Activated T-helper 2 cell treated with anti-CD3 and anti-CD28 coated beads, Interferon-gamma antibody, Interleukin-2, Interleukin-4, amounts not matched to agents 10 μg/mL and 5 μg/mL and 100 μg/mL, durations not matched to agents 14 hours and 24 hours and 36 hours (primary cell): ENCODE measurements at places on chromosomes 12 and 14.

DNA sequence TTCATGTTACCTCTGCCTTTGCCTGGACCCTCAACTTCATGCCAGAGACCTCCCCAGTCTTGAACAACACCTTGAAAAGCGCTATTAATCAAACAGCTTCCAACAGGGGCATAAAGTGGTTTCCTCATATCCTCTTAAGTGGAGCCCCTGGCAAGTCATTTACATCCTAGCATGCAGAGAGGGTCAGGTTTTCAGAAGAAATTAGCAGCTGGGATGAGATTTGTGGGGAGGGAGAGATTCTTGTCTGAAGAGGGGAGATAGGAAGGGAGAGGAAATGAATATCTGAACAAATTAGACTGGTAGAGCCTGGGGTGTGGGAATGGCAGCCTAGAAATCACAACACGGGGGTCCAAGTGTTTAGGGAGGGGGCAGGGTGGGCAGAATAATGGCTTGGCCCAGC is 45.6 kb downstream of the CALM1 start:
- no peak for DNase-seq

GRCh38 chr14:96762650-96763049 is 34.5 kb upstream of the VRK1 start:
- no peak for DNase-seq

- no peak for DNase-seq
Measured at GRCh38 chr12:18139254-18139653, 49.3 kb upstream of the RERGL start.

DNA sequence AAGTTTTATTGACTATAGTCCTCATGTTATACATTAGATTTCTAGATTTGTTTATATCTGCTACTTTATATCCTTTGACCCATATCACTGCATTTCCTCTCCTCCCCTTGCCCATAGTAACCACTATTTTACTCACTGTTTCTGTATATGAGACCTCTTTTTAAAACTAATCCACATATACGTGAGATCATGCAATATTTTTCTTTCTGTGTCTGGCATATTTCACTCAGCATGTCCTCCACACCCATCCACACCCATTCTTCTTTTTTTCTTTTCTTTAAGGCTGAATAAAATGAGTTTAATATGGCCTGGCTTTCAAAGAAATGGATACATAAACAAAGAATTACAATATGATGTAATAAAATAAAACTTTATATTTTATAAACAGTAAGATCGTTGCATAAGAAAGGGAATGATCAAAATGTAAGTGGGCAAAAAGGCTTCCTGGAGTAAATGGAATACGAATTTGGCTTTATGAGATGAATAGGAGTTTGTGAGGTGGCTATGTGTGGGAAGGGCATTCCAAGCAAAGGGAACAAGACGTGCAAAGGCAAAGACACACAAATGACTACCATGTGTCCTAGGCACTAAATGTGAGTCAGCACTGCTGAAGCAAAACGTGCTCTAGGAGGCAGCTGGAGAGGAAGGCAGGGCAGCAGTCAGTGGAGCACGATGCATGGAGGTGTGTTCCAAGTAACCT is 53.2 kb upstream of the HIF1A start:
- no peak for DNase-seq

- no peak for DNase-seq
Measured at GRCh38 chr12:120977531-120978295, 630 bp upstream of the HNF1A start.

- no peak for DNase-seq
Measured at GRCh38 chr12:31322801-31323207, 3.1 kb downstream of the SINHCAF start.

GRCh38 chr12:122064780-122065588 is 13.6 kb upstream of the MLXIP start:
- DNase-seq: no peak

GRCh38 chr14:41409806-41410205 is 196.9 kb upstream of the LRFN5 start:
- DNase-seq: no peak

- no peak for DNase-seq
Measured at GRCh38 chr12:51884676-51885229, 3.1 kb upstream of the ANKRD33 start.

DNA sequence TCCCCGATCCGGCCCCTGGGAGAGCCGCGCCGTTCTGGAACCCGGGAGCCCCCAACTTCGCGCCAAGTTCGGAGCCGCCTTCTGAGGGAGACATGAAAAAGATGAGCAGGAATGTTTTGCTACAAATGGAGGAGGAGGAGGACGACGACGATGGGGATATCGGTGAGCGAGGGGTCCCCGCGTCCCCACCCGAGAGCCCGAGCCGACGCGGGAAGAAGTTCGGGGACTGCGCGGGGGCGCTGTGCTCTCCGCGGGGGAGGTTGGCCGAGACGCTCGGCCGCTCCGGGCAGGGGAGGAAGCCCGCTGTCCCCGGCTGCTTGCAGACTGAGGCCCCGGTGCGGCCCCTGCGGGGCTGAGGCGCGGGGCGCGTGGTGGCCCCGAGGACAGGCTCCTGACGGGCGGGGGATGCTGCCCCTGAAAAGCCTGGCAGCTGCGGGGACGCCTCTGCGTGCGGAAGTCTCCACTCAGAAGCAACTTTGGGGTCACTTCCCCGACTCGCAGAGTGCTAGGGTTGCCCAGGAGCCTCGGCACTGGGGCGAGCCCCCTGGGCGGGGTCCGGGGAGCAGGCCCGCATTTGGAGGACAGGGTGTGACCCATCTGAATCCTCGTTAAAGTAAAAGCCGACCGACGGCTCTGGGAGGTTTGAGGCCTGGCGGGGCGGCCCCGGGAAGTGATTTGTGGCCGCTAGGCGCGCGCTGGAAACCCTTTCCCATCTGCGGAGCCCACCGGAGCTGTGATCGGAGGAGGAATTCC is 511 bp downstream of the ANO6 start:
- peak; percentile 45 for DNase-seq

GRCh38 chr14:39232554-39233415 is 930 bp upstream of the MIA2 start:
- DNase-seq: no peak

- DNase-seq: no peak
Measured at GRCh38 chr14:57066463-57066862, 202.2 kb downstream of the EXOC5 start.

DNA sequence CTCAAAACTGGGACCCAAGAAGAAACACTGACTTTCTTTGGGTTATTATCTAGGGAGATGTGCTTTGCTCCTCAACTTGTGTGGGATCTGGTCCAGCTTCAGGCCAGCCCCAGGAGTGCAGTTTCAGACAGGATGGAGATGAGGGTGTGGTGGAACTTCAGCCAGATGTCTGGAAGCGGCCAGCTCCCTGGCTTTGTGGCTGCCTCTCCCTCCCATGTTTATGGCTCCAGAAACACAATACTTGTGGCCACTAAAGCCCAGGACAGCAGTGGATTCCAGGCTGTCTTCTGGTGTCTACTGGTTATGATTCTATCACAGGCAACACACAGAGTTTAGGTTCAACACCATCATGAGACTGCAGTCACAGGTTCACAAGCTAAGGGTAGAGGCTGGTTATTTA is 44.2 kb upstream of the EMP1 start:
- DNase-seq: no peak

DNA sequence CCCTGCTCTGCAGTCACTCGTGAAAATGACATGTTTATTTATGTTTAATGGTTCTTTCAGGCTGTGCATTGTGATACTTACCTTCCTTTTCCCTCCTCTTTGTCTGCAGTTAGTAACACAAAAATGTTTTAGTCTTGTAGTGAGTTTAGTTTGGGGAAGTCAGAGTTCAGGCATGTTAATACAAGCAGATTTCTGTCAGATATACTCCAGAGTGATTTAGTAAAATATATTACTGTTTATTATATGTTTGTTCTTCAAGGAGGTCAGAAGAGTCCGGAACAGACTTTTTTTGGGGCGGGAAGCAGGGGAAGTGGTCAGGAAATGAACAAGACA is 28.7 kb downstream of the MSRB3 start:
- no peak for DNase-seq

GRCh38 chr12:44017216-44017615 is 181.3 kb downstream of the TMEM117 start:
- DNase-seq: no peak

- no peak for DNase-seq
Measured at GRCh38 chr12:54421879-54422250, 2.8 kb upstream of the ITGA5 start.

- no peak for DNase-seq
Measured at GRCh38 chr14:101887219-101887618, 77.2 kb upstream of the DYNC1H1 start.

DNA sequence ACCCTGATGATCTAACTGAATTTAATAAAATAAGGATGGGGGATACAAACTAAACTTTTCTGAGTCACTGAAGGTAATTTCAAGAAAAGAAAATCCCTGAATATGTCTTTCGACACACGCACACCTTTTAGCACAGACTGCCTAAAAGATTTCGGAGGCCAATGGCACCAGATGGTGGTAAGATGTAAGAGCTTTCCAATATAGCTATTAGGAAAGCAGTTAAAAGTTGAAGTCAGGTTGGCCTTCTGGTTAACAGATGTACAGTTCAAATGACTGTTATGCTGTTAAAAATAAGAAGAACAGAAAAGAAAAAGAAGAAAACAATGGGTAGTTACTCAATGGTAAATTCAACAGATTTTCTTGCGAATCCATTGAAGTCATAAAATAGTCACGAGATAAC is 80.7 kb upstream of the KRR1 start:
- DNase-seq: no peak

GRCh38 chr14:61866932-61867920 is 105.0 kb downstream of the SNAPC1 start:
- no peak for DNase-seq

GRCh38 chr12:13801543-13801942 is 179.9 kb downstream of the GRIN2B start:
- DNase-seq: no peak

DNA sequence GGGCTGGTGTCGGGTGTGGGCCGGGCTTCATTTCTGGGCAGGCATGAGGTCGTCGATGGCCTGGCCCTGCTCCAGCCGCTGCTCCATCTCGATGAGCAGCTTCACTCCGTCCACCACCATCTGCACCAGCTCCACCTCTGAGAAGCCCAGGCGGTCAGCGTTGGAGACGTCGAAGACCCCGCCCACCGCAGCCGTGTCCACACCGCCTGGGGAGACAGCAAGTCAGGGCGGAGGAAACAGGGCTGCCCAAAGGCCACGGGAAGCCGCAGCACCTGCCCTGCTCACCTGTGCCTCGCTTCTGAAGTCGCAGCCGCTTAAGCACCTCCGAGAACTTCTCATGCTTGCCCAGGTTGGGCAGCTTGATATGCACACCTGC is 2.8 kb downstream of the CKB start:
- DNase-seq: no peak

GRCh38 chr12:49297695-49298060 is 2.7 kb downstream of the PRPH start:
- no peak for DNase-seq
